Activated T-cell treated with anti-CD3 and anti-CD28 coated beads, Interleukin-2, amount 50 U/mL, for 24 hours (primary cell): ENCODE measurements at places on chromosomes 16 and 17.
A peak's percentile ranks its signal among the peaks of the same experiment; 100 is the strongest.

GRCh38 chr17:3038941-3039340, 24.5 kb downstream of the OR1D5 start:
- no peak for DNase-seq

- peak; percentile 65 for DNase-seq
Observed at GRCh38 chr17:49217651-49218413, 7.3 kb downstream of the ABI3 start.

DNA sequence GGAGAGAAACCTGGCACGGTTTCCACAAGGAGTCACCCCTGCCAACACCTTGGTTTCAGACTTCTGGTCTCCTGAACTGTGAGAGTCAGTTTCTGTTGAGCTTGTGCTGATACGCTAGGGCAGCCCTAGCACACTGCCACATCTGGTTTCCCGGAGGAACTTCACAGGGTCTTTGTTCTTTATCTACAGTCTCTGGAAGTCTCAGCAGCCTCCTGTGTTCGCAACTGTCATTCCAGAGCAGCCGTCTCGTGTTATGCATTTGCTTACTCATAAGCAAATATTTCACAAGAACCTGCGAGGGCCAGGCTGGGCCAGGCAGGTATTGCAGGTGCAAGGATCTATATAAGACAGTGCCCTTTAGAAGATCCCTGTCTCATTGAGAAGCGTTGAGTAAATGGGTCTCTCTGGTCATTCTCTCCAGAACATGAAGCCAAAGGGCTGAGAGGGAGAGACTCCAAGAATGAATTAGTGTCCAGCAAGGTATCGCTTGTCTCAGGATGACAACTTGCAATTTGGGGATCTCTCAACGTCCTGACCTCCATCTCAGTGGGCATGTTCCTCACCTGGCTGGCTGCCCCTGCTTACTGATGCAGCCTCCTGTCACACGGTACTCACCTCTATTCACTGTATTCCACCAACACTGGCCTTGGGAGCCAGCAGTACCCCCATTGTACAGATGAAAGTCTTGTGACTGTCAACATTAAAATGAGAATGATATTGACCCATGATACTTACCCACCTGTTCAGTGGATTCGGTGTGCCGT, 141.2 kb downstream of the WWOX start:
- no peak for DNase-seq

DNA sequence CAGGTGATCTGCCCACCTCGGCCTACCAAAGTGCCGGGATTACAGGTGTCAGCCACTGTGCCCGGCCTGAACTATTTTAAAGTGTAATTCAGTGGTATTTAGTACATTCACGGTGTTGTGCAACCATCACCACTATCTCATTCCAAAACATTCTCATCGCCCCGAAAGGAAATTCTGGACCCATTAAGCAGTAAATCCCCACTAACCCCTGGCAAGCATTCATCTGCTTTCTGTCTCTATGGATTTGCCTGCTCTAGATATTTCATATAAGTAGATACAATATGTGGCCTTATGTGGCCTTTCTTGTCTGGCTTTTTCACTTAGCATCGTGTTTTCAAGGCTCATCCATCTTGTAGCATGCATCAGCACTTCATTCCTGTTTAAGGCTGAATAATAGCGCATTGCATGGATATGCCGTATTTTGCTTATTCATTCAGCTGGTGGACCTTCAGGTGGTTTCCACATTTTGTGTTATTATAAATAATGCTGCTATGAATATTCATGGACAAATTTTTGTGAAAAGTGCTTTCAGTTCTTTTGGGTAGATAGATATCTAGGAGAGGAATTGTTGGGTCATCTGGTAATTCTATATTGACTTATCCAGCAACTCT, 8.4 kb upstream of the HERPUD1 start:
- no peak for DNase-seq

DNA sequence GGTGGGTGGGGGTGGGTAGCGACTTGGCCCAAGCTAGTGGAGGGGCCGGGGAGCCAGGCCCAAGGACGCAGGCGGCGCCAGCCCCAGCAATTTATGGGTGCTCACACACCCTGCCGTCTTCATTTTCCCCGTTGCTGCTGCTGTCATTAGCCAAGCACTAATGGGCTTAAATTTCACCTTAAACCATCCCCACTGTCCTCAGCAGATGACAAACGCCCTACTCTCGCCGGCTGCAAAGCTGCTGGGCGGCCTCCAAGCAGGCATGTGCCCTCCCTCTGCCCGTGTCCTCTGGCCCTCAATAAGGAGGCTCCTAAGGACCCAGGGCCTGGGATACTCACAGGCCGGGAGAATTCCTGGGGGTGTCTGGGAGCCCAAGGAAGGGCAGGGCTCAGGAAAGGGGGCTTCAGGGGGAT, 66.1 kb downstream of the SREBF1 start:
- no peak for DNase-seq

- DNase-seq = no peak
Observed at GRCh38 chr17:31398381-31399311, 7.2 kb downstream of the RAB11FIP4 start.

DNA sequence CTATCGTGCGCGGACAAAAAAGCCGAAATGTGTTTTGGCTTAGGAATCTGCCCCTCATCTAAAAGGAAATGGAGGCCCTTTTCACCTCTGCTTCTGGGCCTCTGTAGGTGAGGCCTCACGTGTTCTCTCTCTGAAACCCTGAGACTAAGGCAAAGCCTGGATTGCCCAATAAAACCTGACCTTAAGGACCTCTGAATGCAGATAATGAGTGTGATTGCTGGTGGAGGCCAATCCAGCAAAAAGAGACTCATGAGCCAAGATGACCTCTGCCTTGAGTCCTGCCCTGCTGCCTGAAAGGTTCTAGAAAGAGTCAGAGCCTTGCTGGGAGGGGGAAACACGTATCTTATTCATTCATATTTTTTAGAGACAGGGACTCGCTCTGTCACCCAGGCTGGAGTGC, 44.5 kb upstream of the ABR start:
- no peak for DNase-seq

DNA sequence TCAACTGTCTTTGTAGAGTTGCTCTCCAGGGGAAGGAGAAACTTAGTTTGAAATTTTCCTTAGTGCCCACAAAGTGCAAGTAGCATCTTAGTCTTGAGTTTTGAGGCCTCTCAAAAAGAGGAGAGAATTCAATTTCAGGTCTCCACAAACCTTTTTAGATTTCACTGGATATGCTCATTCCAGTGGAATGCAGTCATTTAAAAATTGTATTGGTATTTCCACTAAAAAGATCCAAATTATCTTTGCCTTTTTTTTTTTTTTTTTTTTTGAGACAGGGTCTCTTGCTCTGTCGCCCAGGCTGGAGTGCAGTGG, 6.9 kb upstream of the FOXJ1 start:
- no peak for DNase-seq

DNA sequence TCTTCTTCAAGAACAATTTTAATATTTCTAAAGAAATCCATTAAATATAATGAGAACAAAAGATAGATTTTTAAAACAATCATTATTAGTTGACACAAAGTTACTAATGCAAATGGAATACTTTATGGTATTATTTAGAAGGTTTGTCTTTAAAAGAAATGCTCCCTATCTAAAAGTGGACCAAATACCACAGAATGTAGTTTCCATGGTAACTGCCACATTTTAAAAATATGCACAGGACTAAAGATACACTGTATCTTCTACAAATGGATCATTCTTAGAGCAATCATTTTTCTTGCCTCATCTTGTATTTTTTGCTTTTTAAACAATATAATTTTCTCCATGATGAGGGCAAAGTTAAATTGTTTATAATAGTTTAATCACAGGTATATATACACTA, 296.0 kb downstream of the CEP112 start:
- no peak for DNase-seq

- DNase-seq = no peak
Observed at GRCh38 chr16:87789437-87790291, 23.9 kb upstream of the KLHDC4 start.

GRCh38 chr17:78342449-78343186, 17.3 kb downstream of the SOCS3 start:
- DNase-seq = no peak

- DNase-seq = no peak
Observed at GRCh38 chr16:1036166-1036565, 36.4 kb upstream of the SSTR5 start.

GRCh38 chr17:74632617-74633016, 9.1 kb upstream of the CD300E start:
- DNase-seq = no peak

GRCh38 chr16:66695935-66696668, 441 bp downstream of the CMTM4 start:
- DNase-seq = no peak

GRCh38 chr16:56781528-56781961, 51.6 kb downstream of the NUP93 start:
- no peak for DNase-seq

DNA sequence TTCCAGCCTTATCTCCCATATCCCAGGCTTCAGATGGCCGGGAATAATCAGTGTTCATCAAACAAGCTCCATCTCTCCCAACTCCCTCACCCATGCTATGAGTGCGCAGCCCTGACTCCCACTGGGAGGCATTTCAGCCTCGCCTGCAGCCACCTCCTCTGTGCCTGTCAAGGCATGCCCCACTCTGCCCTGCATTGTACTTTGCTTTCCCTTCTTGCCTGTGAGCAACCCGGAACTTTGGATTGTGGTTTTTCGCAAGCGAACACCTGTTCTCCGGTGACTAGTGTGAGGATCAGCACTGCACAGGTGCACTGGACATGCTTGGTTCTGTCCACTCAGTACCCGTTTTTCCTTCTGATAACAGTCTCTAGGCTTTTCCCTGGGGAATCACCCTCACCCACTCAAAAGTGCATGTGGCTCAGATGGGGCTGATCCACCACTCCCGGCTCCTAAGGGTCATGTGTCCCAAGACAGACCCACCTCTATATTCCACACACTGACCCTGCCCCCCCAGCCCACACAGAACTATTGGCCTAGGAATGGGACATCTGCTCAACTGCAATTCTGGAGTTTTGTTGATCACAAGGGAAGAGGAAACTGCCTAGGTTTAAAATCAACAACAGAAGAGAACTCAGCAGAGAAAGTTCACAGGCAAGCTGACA, 9.1 kb downstream of the CHST6 start:
- no peak for DNase-seq

GRCh38 chr16:78563905-78564304, 464.5 kb downstream of the WWOX start:
- no peak for DNase-seq

DNA sequence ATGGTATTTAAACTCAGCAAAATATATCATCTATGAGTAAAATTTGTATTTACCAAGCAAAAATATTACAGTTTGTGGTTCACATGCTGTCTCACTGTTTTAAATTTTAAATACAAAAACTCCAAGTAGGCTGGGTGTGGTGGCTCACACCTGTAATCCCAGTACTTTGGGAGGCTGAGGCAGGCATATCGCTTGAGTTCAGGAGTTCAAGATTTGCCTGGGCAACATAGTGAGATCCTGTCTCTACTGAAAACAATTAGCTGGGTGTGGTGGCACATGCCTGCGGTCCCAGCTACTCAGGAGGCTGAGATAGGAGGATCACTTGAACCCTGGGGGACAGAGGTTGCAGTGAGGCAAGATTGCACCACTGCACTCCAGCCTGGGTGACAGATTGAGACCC, 37.3 kb downstream of the MAPT start:
- DNase-seq = no peak

GRCh38 chr16:4330277-4330874, 14.5 kb downstream of the GLIS2 start:
- DNase-seq = peak; percentile 80

DNA sequence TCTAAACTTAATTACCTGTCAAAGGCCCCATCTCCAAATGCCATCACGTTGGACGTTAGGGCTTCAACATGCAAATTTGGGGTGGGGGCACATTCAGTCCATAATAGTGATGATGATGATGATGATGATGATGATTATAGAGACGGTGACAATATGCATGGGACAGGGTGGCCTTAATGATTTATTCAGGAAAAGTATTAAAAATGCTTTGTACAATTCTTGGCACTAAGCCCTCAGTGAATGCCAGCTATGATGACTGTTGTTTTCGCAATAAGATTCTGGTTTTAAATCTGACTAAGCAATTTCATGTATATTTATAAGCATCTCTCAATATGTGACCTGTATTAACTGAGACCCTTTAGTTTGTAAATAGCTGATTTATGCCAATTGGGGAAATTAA, 106.3 kb downstream of the C16orf95 start:
- DNase-seq = no peak

GRCh38 chr17:63332286-63332685, 113.8 kb downstream of the CYB561 start:
- DNase-seq = no peak

- DNase-seq = no peak
Observed at GRCh38 chr16:79776243-79776847, 175.8 kb upstream of the MAF start.
